ENCODE measurements at places on chromosomes 7 and 10.

GRCh38 chr10:112448888-112449287, 1.9 kb downstream of the VTI1A start:
- no peak for DNase-seq

- no peak for DNase-seq
These were observed 588 bp upstream of the PAOX start for GRCh38 chr10:133378251-133379096.

DNA sequence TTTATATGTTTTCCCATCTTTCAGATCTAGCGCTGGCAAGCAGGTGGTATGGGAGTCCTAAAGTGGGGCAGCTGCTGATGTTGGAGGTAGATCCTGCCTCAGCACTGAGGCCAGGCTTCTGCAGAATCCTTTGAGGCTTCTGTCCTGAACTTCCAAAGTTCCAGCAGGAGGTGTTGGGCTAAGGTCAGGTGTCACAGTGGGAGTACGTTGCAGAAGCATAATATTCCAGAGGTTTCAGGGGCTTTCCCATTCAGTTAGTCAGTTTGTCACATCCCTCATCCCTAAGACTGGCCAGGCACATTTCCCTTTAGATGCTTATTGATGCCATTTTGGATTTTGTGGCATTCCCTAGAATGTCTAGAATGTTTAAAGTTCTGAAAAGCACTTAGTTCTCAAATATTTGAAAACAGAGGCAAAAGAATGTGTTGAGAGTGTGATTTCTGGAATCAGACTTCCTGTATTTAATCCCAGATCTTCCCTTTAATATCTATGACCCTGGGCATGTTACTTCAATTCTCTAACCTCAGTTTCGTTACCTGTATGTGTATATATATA, 319.1 kb upstream of the PHYHIPL start:
- no peak for DNase-seq

DNA sequence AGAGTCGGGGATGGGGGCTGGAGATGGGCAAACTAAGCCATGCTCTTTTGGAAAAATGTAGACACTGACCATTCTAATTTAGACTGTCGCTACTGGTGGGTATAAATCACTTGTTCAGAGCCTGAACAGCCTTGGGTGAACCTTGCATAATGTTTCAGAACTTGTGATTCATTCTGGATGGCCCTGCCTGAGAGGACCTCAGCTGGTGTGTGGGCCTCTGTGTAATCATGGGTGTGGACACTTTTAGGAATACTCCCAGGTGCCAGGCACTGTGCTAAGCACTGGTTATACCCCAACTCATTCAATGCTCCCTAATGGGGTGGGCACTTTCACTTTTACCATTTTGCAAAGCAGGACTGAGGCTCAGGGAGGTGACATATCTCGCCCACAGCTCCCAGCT, 26.8 kb upstream of the TM9SF3 start:
- DNase-seq = no peak

GRCh38 chr10:86218160-86218559, 148.4 kb downstream of the GRID1 start:
- DNase-seq = no peak

GRCh38 chr7:42693722-42694121, 218.1 kb downstream of the C7orf25 start:
- no peak for DNase-seq

GRCh38 chr7:121280656-121281055, 48.1 kb upstream of the WNT16 start:
- no peak for DNase-seq

GRCh38 chr7:41752615-41753014, 49.7 kb upstream of the INHBA start:
- DNase-seq = no peak
